ENCODE measurements at places on chromosomes 6 and 20.

DNA sequence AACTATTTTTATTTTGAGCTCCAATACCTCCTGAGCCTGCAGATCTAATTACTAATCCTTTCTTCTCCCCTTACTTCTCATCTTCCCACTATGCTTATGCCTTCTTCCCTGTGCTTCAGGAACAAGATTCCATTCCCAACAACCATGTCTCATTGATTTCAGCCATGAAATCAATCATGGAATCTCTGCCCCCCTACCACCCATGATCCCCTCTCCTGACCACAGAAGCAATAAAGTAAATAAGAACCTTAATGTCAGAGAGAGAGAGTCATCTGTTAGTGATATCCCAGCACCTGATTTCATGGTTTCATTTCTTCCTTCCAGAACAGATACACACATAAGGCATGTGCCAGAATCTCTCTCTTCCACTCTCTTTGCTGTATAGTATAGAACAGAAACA lies 339.7 kb upstream of the KCNQ5 start:
- DNase-seq = no peak

GRCh38 chr20:22495789-22496188 lies 88.6 kb downstream of the FOXA2 start:
- no peak for DNase-seq

DNA sequence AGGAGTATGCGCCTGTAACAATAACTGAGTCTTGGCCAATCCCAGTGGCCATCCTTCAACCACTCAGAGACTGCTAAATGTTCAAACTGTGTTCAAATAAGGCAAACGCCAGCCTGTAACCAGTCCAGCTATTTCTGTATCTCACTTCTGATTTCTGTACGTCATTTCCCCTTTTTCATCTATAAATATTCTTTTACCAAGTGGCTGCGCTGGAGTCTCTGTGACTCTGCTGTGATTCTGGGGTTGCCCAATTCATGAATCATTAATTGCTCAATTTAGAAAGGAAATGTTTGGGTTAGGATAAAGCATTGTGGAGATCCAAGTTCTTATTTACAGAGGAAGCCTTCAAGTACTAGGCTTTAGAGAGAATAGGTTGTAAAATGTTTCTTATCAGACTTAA lies 89.8 kb upstream of the UST start:
- no peak for DNase-seq

DNA sequence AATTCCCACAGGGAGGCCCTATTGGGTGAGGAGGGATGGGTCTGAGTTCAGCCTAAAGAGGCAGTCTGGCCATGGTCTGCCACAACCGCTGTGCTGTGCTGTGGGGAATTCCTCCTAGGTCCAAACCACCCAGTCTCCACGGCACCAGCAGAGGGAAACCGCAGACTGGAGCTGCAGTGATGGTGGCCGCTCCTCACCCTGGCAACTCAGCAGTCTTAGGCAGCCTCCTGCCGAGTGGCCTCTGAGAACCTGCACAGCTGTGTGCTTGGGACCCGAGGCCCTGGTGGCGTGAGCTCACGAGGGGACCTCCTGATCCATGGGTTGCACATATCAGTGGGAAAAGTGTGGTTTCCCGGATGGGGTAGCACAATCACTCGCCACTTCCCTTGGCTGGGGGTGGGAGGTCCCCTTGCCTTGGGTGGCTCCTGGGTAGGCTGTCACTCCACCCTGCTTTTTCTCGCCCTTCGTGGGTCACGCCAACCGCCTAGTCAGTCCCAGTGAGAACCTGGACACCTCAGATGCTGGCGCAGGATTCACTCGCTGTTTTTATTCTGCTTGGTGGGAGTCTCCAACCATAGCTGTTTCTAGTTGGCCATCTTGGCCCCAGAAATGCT lies 242.2 kb downstream of the CDH26 start:
- DNase-seq = no peak

GRCh38 chr20:25022680-25023079 lies 30.1 kb upstream of the APMAP start:
- DNase-seq = no peak

Data from immature natural killer cell (primary cell).